H1 (cell line): ENCODE measurements at places on chromosomes 2 and 18. TPM values are rescaled to one million over a fixed set of nuclear protein-coding genes. Genes with fewer than 3 reads are reported as not detected.
A peak's percentile ranks its signal among the peaks of the same experiment; 100 is the strongest.

- no peak overlapping the region for H3K4me3 ChIP-seq
- H3K36me3 ChIP-seq, result peaks cover 59% of the 10 kb centered on the region
- no peak for DNase-seq
- H3K4me1 ChIP-seq, result no peaks in the 10 kb centered on the region
- H3K27ac ChIP-seq, result no peak overlapping the region
These were observed 9.9 kb downstream of the GPN1 start for GRCh38 chr2:27638709-27639108.

Gene AGXT
- not detected in 2 replicates for total RNA-seq

DNA sequence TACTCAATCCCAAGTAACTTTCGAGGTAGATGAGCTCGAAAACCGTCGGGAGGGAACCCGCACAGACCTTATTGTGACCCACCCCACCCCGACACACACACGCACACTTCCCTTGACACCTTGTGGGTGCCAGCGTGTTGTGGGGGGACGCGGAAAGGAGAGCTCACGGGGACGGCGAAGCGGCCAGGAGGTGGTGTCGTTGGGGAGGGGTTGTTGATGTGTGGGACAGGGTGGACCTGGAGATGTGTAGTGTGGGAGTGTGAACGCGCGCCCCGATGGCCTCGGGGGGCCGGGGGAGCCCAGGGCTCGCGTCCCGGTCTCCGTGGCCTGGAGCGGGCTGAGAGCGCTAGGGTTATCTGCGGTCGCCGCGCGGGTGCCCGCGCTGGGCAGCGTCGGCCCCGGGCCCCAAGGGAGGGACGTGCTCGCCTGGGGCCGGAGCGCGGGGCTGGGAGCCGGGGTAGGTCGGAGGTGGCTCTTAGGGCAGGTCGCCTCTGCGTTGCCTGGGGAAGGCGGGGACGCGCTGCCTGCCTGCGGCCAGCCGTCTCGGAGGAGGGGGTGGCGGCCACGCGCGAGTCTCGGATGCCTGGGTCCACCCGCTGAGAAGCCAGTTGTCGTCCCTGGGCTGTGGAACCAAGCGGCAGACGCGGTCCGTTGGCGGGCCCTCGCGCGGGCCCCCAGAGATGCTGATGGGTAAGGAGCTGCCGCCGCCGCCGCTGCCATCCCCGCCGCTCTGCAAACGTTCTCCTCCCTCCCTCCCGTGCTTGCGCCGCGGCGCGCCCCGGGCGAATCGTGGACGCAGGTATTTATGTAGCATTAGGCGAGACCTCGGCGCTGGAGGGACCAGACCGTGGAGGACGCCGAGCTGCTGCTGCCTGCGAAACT is 1.6 kb downstream of the KLHL29 start:
- no peak overlapping the region for H3K27ac ChIP-seq
- H3K4me1 ChIP-seq, result peaks cover 4% of the 10 kb centered on the region
- no peak for DNase-seq
- no peaks in the 10 kb centered on the region for H3K36me3 ChIP-seq

Gene NXPH2
- total RNA-seq, result 5.6 and 6.9 TPM in 2 replicates

DNA sequence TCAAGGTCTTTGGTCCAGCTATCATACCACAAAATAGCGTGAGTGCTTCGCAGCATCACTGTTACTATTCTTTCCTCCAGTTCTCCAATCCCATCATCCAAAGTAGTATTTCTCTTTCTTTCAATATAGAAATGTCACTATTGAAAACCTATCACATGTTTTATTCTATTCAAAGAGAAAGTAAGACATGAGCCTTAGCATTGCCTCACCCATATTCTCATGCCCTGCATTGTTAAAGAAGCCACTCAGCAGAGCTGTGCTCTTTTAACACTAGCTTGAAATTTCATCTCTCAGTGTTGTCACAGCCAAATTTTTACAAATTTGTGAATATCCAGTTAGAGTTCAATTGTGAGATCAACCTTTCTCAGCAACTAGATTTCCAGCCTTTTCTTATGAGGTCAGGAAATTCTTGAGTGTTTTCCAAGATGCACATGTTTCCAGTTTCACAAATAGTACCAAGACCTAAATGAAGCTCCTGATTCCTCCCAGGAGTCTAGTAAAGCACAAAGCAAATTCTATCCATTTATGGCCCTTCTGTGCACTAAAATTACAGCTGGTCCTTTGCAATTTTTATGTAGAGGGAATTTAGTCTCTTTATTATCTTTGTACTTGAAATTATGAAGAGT is 343.7 kb downstream of the SPAG16 start:
- DNase-seq, result no peak
- H3K36me3 ChIP-seq, result no peaks in the 10 kb centered on the region; the same call in 1 of the 2 replicates
- no peaks in the 10 kb centered on the region for H3K4me1 ChIP-seq
- H3K4me3 ChIP-seq, result no peak overlapping the region

DNA sequence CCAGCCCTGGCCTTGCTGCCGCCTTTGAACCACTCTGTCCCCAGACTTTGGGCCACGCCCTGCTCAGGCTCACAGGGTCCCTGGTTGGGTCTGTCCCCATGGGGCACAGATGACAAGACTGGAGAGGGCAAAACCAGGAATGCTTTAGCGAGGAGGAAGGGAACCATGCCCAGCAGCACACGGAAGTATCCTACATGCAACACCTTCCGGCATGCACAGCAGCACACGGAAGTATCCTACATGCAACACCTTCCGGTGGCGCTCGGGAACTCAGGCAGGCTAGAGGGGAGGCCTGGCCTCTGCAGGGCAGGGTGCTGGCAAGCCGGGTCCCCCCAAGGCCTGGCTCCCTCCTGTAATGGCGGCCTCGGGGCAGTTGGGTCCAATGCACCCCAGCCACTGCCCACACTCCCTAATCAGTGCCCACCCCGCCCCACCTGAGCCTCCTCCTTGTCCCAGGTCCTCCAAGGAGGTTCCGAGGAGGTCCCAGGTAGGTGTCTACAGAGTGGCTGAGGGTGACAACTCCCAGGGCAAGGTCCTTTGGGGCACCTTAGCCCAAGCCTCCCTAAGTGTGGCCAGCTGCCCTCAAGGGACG is 33.6 kb upstream of the SNED1 start:
- no peaks in the 10 kb centered on the region for H3K36me3 ChIP-seq
- H3K27ac ChIP-seq, result no peak overlapping the region
- peaks cover 12% of the 10 kb centered on the region for H3K4me1 ChIP-seq

Gene SCG2
- 0.77 and 1.0 TPM in 2 replicates for total RNA-seq

DNA sequence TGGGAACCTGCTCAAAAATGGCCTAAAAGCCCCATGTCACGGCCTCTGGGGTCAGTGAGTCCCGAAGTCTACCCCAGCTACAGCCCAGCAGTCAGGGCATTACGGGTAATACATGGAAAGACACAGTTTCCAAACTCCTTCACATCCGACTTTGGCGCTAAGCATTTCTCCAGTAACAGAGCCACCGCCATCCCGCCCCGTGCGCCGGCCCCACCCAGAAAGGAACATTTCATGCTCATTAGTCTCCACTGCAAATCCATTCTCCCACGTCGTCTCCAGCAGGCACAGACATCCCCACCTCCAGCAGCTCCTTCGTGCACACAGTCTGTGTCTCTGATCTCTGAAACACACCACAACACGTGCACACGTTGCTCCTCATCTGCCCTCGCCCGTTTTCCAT is 509.2 kb upstream of the ID2 start:
- H3K27ac ChIP-seq, result no peak overlapping the region
- no peak overlapping the region for H3K4me3 ChIP-seq
- no peak for DNase-seq
- H3K4me1 ChIP-seq, result no peaks in the 10 kb centered on the region

Gene CHN1
- total RNA-seq, result 50.4 and 54.0 TPM in 2 replicates

GRCh38 chr2:65017335-65017734 is 28.1 kb downstream of the SLC1A4 start:
- H3K4me3 ChIP-seq, result no peak overlapping the region
- H3K27ac ChIP-seq, result no peak overlapping the region
- DNase-seq, result no peak
- H3K4me1 ChIP-seq, result no peaks in the 10 kb centered on the region; the same call in 1 of the 2 replicates

DNA sequence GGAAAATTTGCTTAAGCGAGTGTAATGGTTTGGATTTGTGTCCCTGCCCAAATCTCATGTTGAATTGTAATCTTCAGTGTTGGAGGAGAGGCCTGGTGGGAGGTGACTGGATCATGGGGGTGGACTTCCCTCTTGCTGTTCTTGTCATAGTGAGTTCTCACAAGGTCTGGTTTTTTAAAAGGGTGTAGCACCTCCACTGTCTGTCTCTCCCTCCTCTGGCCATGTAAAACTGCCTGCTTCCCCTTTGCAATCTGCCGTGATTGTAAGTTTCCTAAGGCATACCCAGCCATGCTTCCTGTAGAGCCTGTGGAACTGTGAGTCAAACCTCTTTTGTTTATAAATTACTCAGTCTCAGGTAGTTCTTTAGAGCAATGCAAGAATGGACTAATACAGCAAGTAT is 6.6 kb downstream of the YIPF4 start:
- H3K27me3 ChIP-seq, result no peaks in the 10 kb centered on the region
- no peaks in the 10 kb centered on the region for H3K4me1 ChIP-seq
- H3K4me3 ChIP-seq, result no peak overlapping the region
- no peak for DNase-seq

- no peaks in the 10 kb centered on the region for H3K4me1 ChIP-seq
- no peak overlapping the region for H3K27ac ChIP-seq
- no peaks in the 10 kb centered on the region for H3K27me3 ChIP-seq
- H3K4me3 ChIP-seq, result no peak overlapping the region
These were observed 111.7 kb downstream of the ANKRD44 start for GRCh38 chr2:197198890-197199289.

Gene SH2D6
- total RNA-seq, result 1.3 TPM in 1 of 2 replicates, not detected in the other

DNA sequence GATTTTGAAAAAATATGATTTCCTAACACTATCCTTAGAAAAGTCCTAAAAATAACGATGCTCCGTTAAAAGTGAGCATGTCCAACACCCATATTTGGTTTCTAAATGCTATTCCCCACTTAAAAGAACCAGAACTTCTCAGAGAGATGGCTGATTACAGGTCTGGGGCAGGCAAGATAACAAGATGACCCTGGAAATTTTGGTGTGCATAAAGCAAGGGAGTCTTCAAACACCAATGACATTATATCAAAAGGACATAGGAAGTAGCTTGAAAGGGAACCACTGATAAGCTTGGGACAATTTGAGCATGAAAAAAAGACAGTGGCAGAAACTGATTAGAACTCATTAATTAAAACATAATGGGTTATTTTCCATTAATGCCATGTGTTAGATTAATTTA is 17.9 kb downstream of the STK17B start:
- no peak overlapping the region for H3K27ac ChIP-seq
- DNase-seq, result no peak
- H3K4me1 ChIP-seq, result no peaks in the 10 kb centered on the region
- H3K4me3 ChIP-seq, result no peak overlapping the region

Gene VAMP5
- 4.7 and 5.2 TPM in 2 replicates for total RNA-seq

Gene UGT1A7
- total RNA-seq, result not detected in 2 replicates

DNA sequence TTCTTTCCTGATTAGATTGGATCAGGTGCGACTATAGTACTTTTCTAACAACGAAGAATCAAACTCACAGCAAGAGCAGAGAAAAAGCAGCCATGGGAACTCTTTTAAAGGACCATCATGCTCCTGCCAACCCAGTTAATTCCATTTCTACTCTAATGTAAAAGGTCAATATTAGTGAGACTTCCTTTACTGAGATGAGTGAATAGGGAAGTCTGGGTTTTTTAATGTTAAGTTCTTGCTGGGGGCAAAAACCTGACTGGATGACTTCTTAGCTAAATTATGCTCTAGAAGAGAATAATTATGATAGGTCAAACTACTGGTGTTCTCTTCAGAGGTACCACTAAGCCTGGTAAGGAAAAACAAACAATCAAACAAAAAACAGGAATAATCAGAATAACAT is 8.4 kb downstream of the SRBD1 start:
- H3K27me3 ChIP-seq, result no peaks in the 10 kb centered on the region
- no peak for DNase-seq
- peaks cover 39% of the 10 kb centered on the region for H3K36me3 ChIP-seq
- no peak overlapping the region for H3K27ac ChIP-seq

DNA sequence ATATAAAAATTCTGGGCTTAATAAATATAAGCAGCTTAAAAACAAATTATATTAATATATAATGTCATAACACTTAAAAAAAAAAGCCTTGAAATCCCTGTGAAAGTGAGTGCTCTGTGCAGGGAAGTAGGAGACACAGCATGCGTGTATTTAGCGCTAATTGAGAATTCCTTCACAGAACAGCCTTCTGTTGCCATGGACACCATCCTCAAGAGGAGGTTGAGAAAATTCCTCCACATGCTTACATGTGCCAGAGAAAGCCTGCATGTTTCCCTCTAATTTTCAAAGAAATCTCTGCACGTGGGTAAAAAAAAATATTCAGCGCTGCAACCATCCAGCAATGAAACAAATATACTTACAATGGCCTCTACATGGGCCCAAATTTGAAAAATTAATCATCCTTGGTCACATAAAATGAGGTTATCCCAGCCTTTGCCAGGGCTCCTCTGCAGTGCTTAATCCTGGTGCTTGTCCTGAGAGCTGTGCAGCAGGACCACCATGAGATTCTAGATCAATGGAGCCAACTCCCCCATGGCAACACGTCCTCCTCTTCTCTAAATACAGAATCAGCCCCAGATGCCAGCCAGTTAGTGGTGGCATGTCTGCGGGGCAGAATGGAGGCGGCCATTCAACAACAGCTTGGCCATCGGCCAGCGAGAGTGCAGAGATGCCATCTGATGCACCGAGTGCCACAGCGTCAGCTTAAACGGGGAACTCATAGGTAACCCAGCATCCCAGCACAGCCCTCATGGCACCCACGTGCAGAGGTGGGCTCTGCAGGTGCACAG is 228.0 kb downstream of the MYT1L start:
- no peak for DNase-seq
- no peak overlapping the region for H3K27ac ChIP-seq
- no peaks in the 10 kb centered on the region for H3K36me3 ChIP-seq

GRCh38 chr18:62151068-62151771 is 35.6 kb downstream of the PIGN start:
- H3K27me3 ChIP-seq, result no peaks in the 10 kb centered on the region
- no peak overlapping the region for H3K27ac ChIP-seq
- no peaks in the 10 kb centered on the region for H3K36me3 ChIP-seq
- no peak overlapping the region for H3K4me3 ChIP-seq
- no peaks in the 10 kb centered on the region for H3K4me1 ChIP-seq

DNA sequence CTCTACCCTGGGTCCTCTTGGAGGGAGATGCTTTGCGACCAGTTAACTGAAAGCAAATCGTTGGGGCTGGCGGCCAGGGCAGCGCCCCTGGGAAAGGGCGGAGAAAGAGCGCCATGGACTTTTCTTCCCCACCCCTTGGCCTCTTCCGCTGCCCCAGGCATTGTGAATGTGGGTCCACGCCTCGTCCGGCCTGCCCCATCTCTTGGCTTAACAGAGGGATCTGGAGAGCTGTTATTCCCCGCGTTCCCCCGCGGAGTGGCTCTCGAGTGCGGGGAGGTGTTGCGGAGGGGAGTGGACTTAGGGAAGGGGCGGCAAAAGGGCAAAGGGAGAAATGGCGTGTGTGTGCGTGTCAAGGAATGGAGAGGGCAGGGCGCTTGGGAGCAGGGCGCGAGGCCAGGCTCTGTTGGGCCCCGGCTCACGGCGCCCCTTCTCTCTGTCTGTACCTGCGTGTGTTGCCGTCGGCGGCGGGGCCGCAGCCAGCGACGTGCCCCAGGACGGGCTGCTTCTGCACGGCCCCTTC is 6.6 kb downstream of the EMX1 start:
- DNase-seq, result peak; percentile 73
- H3K36me3 ChIP-seq, result peaks cover 2% of the 10 kb centered on the region; the same call in 1 of the 2 replicates
- no peak overlapping the region for H3K4me3 ChIP-seq
- H3K4me1 ChIP-seq, result peaks cover 20% of the 10 kb centered on the region
- H3K27me3 ChIP-seq, result peaks cover 100% of the 10 kb centered on the region

Gene BCL11A
- 59.3 and 61.3 TPM in 2 replicates for total RNA-seq

GRCh38 chr18:39403121-39403520 is 1837.5 kb upstream of the CELF4 start:
- no peak for DNase-seq
- no peaks in the 10 kb centered on the region for H3K4me1 ChIP-seq
- H3K27me3 ChIP-seq, result no peaks in the 10 kb centered on the region
- H3K27ac ChIP-seq, result no peak overlapping the region
- H3K4me3 ChIP-seq, result no peak overlapping the region

- no peaks in the 10 kb centered on the region for H3K36me3 ChIP-seq
- no peak overlapping the region for H3K4me3 ChIP-seq
- H3K27ac ChIP-seq, result no peak overlapping the region
- no peak for DNase-seq
- no peaks in the 10 kb centered on the region for H3K4me1 ChIP-seq
These were observed 806.8 kb downstream of the PLCL1 start for GRCh38 chr2:198611201-198611600.
